Activated CD4-positive, alpha-beta T cell treated with anti-CD3 and anti-CD28 coated beads for 24 hours (primary cell): ENCODE measurements at places on chromosomes 5 and 9.

GRCh38 chr5:135890296-135890695 is 5.3 kb downstream of the IL9 start:
- DNase-seq: no peak

GRCh38 chr9:108688676-108689075 is 167.1 kb downstream of the ACTL7B start:
- DNase-seq: no peak

- DNase-seq: no peak
These were observed 221.6 kb downstream of the MAT2B start for GRCh38 chr5:163727028-163727427.

DNA sequence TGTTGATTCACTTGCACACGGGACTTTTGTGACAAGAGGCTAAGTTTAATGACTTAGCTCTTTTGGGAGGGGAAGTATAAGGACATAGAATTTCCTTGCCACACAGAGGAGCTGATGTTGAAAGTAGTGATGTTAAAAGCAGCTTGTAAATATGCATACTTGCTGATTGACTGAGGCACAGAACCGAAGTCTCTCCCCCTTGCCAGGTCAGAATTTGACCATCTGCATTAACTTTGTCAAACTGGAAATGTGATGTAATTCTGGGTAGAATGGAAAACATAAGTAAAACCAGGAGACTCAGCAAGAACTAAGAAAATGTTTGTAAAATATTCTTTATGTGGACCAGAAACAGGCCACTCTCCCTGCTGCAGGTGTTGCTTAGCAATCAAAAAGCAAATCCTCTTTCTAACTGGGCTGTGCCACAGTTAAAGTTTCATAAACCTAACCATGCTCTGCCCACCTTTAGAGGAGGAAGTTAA is 284.2 kb downstream of the NR3C1 start:
- no peak for DNase-seq

GRCh38 chr9:37921546-37922300 is 17.8 kb upstream of the SLC25A51 start:
- DNase-seq: no peak
